ENCODE measurements at places on chromosomes 11 and 22.

DNA sequence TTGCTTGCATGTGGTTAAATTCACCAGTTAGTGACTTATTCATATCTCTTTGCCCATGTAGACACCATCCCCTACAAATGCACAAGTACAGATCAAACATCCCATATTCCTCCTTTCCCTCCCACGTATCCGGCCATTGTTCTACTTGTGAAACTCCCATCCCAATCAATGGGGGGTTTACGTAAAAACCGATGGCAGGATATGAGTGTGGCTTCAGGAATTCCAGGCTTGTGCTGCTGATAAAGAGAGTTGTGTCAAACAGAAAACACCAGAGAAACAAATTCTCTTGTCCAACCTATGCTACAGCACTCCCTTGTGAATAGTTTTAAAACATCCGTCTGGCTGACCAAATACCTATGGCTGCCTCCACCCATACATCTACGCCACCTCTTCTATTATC is 15.5 kb downstream of the FLI1 start:
- peak; percentile 63 for DNase-seq

DNA sequence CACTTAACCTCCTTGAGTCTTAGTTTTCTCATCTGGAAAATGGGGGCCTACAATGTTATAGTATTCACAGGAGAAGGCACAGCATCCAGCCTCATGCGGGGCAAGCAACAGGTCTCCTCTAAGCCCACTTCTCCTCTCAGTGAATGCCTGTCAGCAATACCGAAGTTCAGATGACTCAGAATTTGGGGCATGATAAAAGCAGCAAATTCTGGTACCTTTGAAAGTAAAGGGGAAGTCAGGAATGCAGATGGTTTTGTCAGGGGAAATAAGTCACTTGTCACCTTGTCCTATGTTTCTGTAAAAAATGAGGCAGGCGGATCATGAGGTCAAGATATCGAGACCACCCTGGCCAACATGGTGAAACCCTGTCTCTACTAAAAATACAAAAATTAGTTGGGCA is 350.2 kb downstream of the LARGE1 start:
- DNase-seq: no peak

GRCh38 chr11:65476632-65477148 is 22.2 kb upstream of the MALAT1 start:
- DNase-seq: no peak

GRCh38 chr11:118009864-118010737 is 23.9 kb downstream of the IL10RA start:
- no peak for DNase-seq

DNA sequence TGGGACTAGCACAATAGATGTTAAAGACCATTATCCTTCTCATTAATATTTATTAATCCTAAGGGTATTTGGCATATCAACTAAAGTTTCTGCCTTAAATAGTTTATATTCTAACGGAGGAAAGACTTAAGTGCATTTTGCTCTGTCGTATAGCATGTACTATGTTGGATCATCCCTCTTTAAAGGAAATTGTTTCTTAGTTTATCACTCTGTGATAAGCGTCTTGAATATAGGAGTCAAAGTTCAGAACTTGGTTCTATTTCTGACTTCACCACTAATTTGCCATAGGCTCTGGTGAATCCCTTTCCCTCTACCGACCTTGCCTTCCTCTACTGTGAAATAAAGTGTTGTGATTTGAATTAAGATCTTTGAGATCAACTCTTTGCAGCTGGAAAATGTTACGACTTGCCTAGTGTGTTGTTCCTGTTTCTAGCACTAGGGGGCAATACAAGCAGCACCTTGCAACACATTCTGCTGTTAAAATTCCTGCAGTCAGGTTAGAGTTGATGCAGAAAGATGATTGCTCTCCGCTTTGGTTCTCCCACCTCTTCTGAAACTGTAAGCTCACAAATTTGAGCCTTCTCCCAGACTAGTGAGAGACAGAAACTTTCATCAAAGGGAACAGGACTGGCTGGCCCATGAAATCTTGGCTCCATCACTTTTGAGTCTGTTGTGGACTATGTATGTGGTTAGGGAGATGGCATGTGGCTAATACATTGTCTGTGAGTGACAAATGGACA is 27.8 kb upstream of the ZNRF3 start:
- peak; percentile 52 for DNase-seq

GRCh38 chr22:48250286-48250895 is 1487.9 kb downstream of the TBC1D22A start:
- DNase-seq: no peak

- no peak for DNase-seq
Measured at GRCh38 chr11:46769636-46770221, 50.7 kb downstream of the F2 start.

DNA sequence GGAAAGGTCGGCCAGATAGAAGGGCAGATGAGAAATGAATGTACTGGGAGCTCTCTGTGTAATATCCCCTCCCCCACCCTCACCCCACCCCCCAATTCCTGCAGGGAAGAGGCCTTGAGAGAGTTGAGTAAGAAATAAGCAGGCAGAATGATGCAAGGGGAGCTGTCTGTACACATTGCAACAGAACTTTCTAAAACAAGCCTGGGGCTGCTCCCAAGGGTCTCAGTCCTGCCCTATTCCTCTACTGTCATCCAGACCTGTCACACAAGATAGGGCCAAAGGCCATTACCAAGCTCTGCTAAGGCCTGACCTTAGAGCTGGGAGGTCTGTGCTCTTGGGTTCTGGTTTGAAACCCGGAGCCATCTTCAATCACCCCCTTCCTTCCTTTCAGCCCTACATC is 5.7 kb upstream of the DGAT2 start:
- no peak for DNase-seq

DNA sequence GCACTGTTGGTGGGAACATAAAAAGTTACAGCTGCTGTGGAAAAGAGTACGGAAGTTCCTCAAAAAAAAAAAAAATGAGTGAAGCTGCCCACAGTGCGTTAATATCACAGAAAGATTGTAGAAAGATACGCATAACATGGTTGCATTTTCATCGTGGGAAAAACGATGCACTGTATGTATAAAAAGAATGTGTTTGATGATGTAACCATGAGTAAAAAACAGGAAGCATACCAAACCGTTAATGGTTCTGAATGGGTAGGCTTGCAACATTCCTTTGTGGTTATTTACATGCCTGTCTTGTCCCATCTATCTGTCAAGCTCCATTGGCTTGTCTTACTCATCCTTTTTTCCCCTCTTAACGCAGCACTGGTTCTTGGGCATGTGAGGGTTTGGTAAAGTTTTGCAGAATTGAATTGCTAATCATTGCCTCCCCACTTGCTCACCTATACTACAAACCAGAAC is 33.8 kb upstream of the DKK3 start:
- DNase-seq: peak; percentile 90

DNA sequence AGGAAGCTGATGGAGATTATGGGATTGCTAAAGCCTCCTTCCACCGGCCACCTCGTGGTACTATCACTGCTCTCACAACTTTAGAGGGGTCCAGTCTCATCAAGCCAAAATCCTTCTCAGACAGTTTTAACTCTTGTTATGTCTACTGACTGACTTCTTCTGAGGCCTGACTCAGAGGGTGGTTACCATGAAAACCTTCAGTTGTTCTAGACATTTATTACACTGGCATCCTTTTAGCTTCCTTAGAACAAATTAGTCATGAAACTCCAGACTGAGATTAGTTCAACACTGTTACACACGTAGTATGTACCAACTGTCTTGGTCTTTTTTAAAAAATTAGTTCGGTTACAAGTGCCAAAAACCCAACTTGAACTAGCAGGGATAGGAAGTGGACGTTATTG is 7.5 kb downstream of the DIXDC1 start:
- DNase-seq: peak; percentile 58

DNA sequence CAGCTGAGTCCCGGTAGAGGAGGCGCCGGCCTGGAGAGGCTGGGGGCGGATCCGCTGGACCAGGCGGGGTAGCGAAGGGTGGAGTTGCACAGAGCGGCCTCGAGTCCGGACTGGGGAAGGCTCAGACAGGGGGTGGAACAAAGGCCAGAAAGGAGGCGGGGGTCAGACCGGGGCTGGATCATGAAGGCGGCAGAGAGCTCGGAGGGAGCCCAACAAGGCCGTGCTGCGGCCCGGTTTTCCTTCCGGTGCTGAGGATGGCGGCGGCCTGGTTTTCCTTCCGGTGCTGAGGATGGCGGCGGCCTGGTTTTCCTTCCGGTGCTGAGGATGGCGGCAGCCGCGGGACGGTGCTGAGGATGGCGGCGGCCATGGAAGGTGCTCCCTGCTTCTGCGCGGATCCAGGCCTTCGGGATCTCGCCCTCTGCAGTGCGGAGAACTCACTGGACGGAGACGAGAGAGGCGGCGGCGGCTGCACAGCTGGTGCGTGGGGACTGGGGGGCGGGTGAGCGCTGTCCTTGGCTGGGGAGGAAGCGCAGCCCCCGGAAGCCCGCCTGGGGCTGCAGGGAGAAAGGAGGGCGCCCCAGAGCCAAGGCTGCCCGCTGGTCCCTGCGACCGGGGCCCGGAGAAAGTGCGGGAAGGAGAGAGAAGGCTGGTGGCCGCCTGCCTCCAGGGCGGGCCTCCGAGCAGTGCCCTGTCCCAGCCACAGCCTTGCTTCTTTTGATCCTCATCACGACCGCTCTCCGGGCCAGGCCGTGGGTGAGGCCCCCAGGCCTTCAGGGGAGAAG is 350.4 kb upstream of the B3GAT1 start:
- DNase-seq: no peak
